Esophagus squamous epithelium (tissue), 5 donors: ENCODE measurements at places on chromosomes 5 and 9.

DNA sequence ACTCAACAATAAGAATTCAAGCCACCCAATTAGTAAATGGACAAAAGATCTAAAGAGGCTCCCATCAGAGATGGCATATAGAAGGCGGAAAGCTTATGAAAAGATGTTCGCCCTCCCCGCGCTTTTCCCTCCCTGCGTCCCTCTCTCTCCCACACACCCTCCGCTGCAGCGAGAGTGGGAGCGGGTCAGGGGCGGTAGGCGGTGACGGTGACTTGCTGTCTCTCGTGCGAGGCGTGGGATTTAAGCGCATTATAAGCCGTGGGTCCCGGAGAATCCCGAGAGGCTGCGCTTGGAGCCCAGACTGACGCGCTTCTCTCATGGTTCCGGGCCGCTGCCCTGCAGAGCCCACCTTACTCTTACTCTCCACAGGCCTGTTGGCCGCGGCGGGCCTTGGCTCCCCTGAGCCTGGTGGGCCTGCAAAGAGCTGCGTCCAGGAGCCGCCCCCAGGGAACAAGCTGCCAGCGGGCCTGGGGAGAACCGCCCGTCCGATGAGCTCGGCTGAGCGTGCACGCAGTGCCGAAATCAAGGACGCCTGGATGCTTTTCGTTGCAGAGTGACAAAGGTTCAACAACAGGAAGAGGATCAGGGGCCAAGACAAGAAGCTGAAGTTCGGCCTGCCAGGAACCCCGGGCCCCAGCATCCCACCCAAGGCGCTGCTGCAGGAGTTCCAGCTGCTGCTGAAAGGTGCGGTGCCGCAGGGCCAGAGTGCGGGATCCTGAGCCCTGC is 42.6 kb upstream of the BICD2 start:
- no peak for DNase-seq

- DNase-seq, result no peak
Observed at GRCh38 chr5:164497311-164498064, 992.1 kb downstream of the MAT2B start.

DNA sequence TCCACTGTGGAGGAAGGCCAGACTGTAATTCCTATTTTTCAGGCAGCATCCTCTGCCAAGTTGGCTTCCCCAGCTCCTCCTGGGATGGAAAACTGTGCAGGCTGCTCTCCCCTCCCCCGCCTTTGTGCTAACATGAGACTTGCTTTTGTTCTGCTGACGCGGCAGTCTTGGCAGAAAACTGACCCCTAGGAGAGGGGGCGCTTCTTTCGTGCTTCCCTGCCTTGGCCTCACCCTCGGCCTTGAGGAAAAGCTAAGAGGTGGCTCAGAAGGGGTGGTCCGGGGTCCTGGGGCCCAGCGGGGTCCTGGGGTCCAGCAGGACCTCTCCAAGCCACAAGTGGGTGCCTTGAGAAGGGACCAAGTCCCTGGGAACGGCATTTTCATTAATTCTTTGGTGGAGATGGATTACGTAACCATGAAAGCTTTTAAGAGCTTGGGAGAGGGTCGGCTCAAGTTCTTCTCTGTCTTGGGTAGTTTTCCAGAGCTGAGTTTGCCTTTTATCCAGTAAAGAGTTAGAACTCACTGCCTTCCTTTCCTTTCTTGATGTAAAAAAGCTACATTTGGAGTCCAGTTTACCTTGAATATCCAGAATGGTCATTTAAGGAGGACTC is 51.0 kb downstream of the SH3PXD2B start:
- DNase-seq, result no peak

DNA sequence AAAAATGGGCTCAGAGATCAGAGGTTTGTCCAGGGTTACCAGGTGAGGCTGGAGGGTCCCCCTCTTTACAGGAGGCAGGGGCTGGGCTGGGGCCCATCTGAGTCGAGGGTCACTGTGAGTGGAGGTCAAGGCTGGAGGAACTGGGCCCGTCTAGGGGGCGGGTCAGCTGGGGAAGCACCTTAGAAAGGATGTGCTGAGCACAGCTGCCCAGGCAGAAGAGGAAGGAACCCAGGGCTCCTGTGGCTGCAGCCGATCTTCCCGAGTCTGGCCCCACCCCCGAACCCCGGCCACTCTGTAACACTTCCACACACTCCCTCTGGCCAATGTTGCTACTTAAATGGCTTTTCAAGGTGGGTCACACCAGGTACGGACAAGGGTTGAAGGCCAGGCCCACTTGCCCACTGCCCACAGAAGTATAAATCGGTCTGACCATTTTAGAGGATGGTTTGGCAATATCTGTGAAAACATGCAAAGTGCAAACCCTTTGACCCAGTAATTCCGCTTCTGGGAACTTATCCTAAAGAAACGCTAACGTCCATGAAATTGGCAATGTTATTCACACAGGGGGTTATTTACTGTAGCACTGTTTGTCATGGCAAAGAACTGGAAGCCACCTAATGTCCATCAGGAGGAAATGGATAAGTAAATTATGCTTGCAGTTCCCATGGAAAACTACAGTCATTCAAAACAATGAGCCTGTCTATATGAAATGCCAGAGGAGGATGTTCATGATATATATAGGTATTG is 30.5 kb upstream of the EEIG1 start:
- DNase-seq, result no peak

GRCh38 chr9:95182854-95183563 is 134.5 kb downstream of the FANCC start:
- no peak for DNase-seq

DNA sequence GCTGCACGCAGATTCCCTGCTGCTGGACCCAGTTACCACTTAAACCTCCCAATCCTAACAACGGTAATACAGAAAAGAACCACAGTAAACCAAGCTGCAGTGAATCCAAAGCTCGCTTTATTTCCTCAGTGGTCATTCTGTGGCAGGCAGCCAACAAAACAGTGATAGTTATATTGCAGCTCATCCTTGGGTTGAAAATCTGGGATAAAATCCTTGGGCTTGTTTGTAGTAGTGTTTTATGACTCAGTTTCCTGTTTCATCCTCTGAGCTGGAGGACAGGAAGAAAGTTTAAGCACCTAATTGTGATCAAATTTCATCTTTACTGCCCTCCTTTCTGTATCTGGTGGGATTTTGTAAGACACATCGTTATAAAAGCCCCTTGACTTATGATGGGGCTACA is 31.4 kb downstream of the HMGCR start:
- no peak for DNase-seq

DNA sequence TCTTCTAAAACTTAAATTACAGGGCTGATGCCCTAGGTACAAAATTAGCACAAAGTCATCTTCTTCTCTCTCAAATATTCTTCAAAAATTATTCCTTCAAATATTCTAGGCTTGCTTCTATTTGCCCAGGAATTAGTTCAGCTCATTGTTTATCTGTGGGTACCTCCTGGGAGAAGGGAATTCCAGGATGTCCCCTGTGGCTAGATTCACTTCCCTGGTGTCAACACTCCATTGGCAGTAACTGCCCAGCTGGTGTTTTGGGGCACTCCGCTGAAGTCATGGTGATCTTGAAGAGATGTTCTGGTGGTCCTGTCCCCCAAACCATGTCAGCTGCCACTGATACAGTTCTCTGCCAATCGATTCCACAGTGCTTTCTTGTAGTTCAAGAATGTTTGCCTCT is 26.2 kb upstream of the TGFBR1 start:
- DNase-seq, result no peak

- no peak for DNase-seq
Observed at GRCh38 chr5:116272281-116272941, 187.6 kb downstream of the COMMD10 start.

GRCh38 chr5:133926489-133927299 is 41.7 kb downstream of the C5orf15 start:
- no peak for DNase-seq

GRCh38 chr9:113164536-113165300 is 13.9 kb downstream of the SLC31A2 start:
- no peak for DNase-seq

GRCh38 chr5:9596171-9596780 is 33.9 kb downstream of the TAS2R1 start:
- no peak for DNase-seq

GRCh38 chr9:99391937-99392594 is 170.0 kb downstream of the SEC61B start:
- no peak for DNase-seq

GRCh38 chr5:65727491-65728156 is 5.6 kb downstream of the NLN start:
- DNase-seq, result no peak

- DNase-seq, result no peak
Observed at GRCh38 chr5:155004138-155004744, 9.3 kb upstream of the KIF4B start.

- no peak for DNase-seq
Observed at GRCh38 chr5:27315363-27316270, 277.2 kb upstream of the CDH9 start.

DNA sequence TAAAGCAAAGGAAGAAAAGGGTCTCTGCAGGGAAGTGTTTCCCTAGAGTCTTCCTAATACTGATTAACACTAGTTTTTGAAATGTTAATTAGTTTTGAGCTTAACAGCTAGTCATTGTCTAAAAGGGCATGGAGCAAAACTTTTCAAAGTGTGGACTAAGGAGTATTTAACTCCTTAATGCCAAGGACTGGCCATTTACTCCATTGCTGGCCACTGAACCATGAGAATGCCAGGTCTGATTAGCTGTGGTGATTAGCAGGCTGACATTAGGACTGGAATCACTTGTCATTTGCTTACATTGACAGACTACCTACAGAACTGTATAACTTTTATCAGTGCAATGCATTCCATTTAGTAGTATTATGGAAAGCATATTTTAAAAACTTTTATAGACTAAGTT is 987.0 kb downstream of the NR2F1-AS1 start:
- no peak for DNase-seq

- no peak for DNase-seq
Observed at GRCh38 chr9:122179690-122180074, 20.0 kb downstream of the MORN5 start.

GRCh38 chr5:92237896-92238295 is 854.8 kb upstream of the ARRDC3 start:
- DNase-seq, result no peak

DNA sequence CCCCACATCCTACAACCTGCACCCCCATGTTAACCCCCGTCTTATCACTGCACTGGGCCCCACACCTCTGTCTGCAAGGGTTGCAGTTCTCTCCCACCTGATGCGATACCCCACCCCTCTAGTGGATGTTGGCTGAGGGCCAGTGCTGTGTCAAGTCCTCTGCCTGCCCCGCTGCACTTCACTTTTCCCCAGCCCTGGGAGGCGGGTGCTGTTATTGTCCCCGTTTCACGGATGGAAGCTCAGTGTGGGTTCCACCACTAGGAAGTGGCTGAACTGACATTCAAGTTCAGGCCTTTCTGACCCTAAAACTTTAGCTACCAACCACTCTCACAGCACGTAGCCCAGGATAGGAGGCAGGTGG is 3.5 kb downstream of the SNCB start:
- DNase-seq, result no peak

DNA sequence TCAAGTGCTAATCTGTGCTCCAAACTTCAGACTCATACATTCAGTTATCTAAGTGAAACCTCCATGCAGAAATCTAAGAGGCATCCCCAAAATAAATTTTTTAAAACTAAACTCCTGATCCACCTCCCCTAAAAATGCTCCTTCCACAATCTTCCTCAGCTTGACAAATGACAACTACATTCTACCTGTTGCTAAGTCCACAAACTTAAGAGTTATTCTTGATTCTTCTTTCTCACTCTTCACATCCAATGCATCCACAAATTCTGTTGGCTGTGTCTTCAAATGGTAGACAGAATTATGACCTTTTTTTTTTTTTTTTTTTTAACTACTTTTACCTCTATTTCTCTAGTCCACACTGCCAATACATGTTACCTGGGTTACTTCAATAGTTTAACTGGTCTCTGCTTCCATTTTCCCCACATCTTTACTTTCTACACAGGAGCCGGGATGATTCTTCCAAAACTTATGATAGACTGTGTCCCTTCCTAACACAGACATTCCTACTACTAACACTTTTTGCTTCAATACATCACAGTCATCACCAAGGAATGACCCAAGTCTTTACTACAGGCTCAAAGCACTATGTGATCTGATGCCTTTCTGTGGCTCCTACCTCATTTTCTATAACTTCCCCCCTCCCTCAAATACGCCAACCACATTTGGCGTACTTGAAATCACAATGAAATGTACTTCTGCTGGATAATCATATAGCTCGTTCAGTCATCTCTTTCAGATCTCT is 143.6 kb downstream of the PDE4D start:
- DNase-seq, result no peak

DNA sequence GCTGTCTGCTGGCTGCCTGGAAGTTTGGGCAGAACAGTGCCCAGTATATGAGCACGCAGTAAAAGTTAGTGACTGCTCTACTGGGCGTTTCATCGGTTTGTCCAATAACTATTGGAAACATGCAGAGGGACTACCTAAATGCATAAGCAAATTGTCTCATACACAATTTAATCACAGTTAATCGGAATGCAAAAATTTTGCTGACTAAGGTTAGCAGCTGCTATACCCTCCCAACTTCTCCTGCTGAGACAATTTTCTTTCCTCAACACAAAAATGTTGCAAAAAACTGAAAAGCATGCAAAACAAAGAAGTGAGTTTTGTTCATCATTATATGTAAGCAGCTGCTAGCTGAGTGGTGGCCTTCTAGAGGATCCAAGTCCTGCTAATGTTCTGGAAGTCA is 327.5 kb downstream of the SEMA5A start:
- no peak for DNase-seq

DNA sequence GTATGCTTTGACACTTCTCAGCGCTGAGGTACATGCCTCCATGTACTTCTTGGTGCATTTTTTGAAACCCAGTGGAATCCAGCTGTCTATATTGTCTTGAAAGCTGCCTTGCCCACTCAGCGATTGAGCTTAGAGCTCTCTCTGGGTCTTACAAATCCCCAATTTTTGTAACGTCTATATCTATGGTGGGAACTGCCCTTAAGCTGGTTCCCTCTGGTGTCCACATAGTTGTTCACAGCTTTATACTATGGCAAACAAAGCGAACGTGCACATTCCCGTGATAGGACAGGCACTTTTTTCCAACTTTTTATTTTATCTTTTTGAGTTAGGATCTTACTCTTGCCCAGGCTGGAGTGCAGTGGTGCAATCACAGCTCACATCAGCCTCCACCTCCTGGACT is 20.9 kb downstream of the CDHR2 start:
- DNase-seq, result no peak

DNA sequence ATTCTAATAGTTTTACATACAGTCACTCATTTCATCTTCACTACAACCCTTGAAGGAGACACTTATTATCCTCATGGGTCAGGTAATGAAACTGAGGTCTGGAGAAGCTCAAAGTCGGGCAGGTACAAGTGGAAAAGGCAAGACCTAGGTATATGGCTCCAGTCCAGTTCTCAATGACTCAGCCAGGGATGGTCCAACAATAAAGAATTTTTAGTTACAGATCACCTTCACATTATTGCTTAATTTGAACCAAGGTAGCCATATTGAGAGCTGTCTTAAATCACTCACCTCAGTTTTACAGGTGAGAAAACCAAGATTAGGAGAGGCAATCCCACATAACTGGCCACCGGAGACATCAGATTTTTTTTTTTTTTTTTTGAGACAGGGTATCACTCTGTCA is 55.4 kb downstream of the PTPN3 start:
- no peak for DNase-seq

- no peak for DNase-seq
Observed at GRCh38 chr9:70983723-70984295, 137.6 kb downstream of the TRPM3 start.
